ENCODE measurements at places on chromosomes 6 and 20.

GRCh38 chr6:3664625-3665041, 86.9 kb downstream of the PXDC1 start:
- no peak for DNase-seq

DNA sequence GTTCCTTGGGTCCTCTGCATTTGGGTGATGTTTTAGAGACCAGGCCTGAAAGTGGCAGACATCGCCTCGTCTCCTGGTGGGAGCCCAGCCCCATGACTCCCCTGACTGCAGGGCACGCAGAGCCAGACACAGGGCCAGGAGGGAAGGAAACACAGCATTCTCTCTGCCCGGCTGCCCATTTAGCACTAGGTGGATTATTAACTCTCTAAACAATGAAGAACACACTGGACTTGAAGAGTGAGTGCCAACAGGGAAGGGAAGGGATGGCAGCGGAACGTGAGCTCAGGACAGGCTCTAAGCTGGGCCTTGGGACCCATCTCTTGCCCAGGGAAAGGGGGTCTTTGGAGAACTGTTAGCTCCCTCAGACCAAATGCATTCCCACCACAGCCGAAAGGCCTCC, 80.4 kb downstream of the TBXT start:
- no peak for DNase-seq

DNA sequence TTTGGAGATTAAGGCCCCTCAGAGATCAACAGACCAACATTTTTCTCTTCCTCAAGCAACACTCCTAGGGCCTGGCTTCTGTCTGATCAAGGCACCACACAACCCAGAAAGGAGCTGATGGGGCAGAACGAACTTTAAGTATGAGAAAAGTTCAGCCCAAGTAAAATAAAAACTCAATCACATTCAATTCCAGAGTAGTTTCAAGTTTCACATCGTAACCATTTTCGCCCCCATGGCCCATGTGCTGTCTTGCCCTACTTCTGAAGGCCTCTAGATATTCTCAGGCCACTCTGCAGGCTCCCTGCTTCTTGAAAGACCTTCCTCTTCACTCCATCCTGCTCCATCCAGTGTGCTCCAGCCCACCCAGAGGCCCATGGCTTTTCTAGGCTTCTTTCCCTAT, 4.2 kb downstream of the IL17A start:
- DNase-seq: no peak

- DNase-seq: no peak
These were observed 144.1 kb downstream of the QRSL1 start for GRCh38 chr6:106773522-106773921.

GRCh38 chr6:16355238-16355637, 116.9 kb downstream of the GMPR start:
- no peak for DNase-seq

DNA sequence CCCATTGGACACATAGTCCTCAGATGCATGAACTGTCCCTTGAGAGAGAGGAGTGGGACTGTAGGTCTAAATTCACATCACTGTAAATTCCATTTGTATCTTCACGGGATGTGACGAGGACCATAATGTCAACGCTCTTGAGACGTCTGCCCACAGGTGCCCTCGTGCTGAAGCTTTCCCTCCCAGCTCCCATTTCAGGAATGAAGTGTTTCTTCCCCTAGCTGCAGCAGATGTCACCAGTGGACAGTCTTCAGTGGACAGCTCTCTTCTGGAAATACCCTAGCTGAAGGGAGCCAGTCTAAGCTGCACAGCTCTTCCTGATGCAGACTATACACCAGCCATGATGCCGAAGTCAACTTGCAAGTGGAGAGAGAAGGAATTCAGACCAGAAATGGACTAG, 217.4 kb upstream of the ECI2 start:
- DNase-seq: no peak

GRCh38 chr6:161853657-161854056, 579.8 kb upstream of the AGPAT4 start:
- DNase-seq: no peak

GRCh38 chr6:112027942-112028674, 25.8 kb upstream of the CCN6 start:
- no peak for DNase-seq

DNA sequence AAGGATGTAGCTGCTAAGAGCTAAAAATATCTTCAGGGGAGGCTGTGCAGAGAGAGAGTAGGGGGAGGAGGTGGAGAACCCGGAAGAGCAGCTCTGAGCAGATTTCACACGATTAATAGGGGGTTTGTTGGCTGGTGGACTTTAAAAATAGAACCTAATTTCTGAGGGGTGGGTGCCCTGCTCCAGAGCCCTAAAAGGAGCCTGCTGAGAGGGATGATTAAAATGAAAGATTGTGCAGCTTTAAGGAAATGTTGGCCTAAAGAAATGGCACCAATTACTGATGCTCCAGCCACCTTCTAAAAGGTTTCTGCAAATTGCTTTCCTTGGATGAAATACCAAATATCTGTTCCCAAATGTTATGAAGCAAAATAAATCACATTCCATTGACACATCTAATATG, 202.8 kb upstream of the BTBD3 start:
- no peak for DNase-seq

- DNase-seq: no peak
These were observed 46.8 kb downstream of the PLN start for GRCh38 chr6:118594877-118595276.

- DNase-seq: no peak
These were observed 354.0 kb downstream of the ESR1 start for GRCh38 chr6:152161501-152161900.

GRCh38 chr6:44043479-44044153, 83.6 kb downstream of the MRPL14 start:
- no peak for DNase-seq

DNA sequence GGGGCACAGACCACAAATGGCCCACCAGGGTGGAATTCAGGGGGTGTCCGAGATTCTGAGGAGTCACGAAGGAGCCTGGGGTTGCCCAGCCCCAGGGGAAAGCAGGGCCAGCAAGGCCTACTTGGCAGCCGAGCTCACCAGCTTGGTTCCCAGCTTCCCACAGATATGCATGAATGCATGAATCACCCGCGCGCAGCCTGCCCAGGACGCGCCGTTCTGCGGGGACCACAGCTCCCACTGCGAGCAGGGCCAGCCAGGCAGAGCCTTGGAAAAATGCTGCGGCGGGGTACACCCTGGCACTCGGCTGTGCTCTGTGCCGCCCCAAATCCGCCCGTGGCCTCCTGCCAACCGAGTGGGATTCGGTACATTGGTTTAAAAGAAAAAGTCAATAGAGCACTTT, 211.0 kb downstream of the NFATC2 start:
- DNase-seq: peak; percentile 27

- no peak for DNase-seq
These were observed 1172.2 kb upstream of the CITED2 start for GRCh38 chr6:140546640-140547039.

GRCh38 chr20:25310268-25310920, 62.5 kb downstream of the PYGB start:
- peak; percentile 46 for DNase-seq

DNA sequence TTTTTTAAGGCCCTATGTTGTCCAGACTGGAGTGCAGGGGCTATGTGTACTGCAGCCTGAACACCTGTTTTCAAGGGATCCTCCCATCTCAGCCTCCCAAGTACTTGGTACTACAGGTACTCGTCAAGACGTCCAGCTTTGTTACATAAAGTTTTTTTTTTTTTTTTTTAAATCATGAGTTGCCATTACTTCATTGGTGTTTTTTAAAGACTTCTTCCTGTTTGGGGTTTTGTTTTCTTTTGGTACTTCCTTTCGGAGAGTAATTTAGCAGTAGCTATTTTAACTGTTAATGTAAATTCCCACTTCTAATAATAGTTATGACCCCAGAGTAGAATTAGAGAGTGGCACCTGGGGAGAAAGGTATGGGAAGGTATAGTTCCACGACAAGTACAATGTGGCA, 10.5 kb downstream of the ZNFX1 start:
- DNase-seq: no peak

DNA sequence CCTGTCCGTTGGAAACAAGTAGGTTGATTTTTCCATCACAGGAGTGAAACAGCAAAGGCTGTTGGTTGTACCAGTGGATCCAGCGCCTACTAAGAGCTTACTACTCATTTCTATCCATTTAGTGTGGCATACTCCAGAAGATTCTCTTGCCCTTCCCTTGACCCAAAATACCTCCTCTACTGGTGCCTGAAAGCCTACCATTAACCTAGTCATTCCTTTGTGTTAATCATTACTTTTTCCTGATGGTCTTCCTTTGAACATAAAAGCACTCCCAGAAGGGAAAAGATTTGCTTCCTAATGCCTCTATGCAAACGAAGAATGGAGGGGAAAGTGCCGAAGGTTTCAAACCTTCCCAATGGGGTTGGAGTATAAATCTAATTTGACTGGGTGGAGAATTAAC, 123.3 kb downstream of the QRSL1 start:
- DNase-seq: no peak

All from anterior cingulate cortex (tissue), 58 donors.